Stimulated activated CD4-positive, alpha-beta T cell treated with anti-CD3 and anti-CD28 coated beads, Interleukin-12 subunit alpha, Interleukin-12 subunit beta, amount 100 ng/mL, for 24 hours (primary cell): ENCODE measurements at places on chromosomes 3 and 15.

- no peak for DNase-seq
These were observed 71.9 kb upstream of the MBNL1 start for GRCh38 chr3:152196782-152197181.

- DNase-seq, result peak; percentile 20
These were observed 74.3 kb downstream of the MYO1E start for GRCh38 chr15:59298225-59298853.

- DNase-seq, result no peak
These were observed 469.4 kb upstream of the ROBO2 start for GRCh38 chr3:76570436-76571057.

DNA sequence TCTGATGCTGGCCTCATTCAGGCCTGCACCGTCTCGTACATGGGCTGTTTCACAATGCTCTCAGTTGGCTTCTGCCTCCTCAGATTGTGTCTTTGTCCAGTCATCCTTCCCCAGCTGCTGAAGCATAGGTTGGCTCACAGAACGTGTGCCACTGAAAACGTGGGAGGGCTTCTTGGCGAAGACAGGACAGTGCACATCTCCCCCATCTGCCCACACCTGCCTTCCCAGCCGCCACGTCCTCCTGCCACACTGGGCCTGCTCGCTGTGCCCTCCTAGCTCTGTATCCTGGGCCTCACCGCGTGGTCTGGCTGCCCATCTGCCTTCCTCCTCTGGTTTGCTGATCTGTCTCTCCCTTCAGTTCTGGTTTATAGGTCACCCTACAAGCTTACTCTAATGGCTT is 230.0 kb upstream of the TOPAZ1 start:
- no peak for DNase-seq

GRCh38 chr3:15979495-15979894 is 181.7 kb upstream of the ANKRD28 start:
- DNase-seq, result no peak

- no peak for DNase-seq
These were observed 787.6 kb downstream of the FHIT start for GRCh38 chr3:60463685-60464084.
